Stimulated activated CD4-positive, alpha-beta T cell treated with anti-CD3 and anti-CD28 coated beads, Interleukin-12 subunit alpha, Interleukin-12 subunit beta, amount 100 ng/mL, for 24 hours (primary cell): ENCODE measurements at places on chromosomes 11 and 22.
A peak's percentile ranks its signal among the peaks of the same experiment; 100 is the strongest.

- DNase-seq: no peak
Measured at GRCh38 chr11:9367551-9367950, 16.9 kb upstream of the IPO7 start.

- DNase-seq: no peak
Measured at GRCh38 chr22:44889255-44889878, 120.4 kb downstream of the PHF21B start.

DNA sequence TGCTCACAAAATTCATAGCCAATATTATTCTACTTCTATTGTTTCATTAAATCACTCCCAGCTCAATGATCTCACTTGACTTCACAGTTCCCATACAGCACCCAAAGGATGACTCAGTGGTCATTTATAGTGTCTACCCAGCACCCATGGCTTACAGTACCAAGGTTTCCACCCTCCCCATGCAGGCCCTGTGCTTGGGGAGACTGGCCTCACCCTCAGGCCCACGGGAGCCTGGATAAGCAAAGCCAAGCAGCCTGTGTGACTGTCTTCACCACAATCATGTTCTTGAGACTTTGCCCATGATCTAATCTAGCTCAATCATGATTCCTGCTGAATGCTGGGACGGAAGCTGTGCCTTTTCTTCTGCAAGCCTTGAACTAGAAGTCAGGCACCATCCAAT is 97.6 kb downstream of the SLC36A4 start:
- no peak for DNase-seq

DNA sequence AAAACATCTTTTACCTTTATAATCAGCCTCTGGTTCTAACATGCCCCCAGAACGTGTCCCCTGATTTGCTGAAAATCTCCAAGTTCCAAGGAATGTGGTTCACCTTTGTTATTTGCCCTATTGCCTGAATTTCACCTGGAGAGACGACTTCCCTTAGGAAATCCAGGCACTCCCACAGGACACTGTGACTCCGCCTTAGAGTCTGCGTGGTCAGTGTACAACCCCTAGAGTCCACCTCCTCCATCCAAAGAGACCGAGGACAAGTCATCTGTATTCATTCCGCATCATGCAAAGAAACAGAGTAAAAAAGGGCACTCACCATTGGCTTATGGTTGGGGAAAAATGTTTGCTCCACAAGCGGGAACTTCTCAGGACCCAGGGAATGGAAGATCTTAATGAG is 63.1 kb downstream of the TIMP3 start:
- DNase-seq: no peak

DNA sequence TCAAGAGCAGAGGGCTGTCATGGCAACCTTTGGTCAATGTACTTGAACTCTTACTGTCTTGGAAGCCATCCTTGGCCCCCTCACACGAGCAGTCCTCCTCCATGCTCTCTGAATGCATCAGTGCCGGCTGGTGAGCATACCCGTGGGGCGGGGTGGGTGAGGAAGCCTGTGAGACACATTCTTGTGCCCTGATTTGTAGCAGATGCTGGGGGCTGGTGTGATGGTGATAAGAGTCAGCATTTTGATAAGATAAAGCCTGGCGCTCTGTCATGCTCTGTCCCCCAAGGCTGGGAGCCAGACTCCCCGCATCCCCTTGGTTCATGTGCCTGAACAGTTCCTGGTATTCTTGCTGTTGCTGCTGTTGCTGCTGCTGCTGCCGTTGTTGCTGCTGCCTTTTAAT is 20.5 kb upstream of the APOA1 start:
- DNase-seq: no peak

DNA sequence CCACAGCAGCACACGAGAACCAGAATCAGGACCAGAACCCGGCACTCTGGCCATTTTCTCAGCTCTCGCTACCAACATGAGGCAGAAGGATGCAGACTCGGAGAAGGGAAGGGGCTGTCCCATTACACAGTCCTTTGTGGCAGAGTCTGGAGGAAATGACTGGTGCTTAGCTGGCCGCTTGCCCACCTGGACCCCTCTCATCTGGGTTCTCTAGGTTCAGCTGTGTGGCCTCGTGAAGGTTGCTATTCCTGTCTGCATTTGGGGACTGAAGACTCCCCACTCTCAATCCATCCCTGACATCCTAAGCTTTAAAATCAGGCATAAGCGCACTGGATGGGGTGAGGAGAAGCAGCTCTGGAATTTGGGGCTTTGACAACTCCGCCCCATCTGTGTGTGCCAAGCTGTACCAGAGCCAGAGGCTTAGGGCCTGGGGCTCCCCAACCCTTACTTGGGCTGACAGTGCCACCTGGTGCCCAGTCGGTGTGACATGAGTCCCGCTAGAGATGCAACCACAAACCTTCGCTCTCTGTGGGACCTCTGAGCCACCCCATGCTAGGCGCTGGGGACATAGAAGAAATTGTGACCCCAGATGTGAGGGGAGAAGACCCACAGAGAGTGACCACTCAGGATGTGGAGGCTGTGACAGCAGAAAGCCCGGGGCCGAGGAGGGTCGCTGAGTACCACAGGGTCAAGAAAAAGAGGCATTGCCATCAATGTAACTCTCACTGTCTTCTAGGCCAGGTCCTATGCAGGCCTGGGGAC is 35.8 kb upstream of the FCHSD2 start:
- peak; percentile 68 for DNase-seq

GRCh38 chr22:28977481-28977971 is 84.1 kb downstream of the C22orf31 start:
- no peak for DNase-seq

DNA sequence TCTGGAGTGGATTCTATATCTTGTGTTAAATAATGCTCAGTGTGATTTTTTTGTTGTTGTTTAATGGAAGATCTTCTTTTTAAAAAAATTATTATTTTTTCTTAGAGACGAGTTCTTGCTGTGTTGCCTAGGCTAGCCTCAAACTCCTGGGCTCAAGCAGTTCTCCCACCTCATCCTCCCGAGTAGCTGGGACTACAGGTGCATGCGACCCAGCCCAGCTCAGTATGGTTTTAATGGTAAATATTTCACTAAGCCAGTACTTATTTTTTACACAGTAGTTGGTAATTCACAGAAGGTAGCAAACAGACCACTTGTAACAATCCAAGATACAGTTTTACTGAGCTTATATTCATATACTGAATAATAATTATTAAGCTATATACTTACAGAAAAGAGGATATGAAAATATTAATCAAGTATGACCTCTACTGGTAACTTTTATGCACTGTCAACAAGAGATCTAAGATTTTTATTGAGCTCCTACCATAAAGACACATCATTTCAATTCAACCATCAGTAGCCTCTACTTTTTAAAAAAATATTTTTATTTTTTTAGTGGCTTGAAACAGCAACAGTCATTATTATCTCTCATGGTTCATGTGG is 6.1 kb upstream of the CD59 start:
- no peak for DNase-seq

DNA sequence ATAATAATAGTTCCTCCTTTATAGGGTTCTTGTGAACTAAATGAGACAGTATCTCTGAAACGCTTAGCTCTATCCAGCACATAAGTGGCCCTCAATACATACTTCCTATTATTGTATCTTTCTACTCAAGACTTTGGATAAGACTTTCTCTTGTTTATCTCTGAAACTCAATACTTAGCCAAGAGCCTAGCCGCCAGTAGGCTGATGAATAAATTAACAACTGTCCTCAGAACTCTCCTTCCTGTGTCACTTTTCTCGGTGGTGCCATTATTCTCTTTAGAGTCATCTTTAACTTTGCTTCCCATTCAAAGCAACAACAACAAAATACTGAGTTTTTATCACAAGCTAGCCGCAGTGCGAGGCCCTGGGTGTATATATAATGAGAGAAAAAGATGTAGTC is 86.9 kb downstream of the FAM83F start:
- no peak for DNase-seq

DNA sequence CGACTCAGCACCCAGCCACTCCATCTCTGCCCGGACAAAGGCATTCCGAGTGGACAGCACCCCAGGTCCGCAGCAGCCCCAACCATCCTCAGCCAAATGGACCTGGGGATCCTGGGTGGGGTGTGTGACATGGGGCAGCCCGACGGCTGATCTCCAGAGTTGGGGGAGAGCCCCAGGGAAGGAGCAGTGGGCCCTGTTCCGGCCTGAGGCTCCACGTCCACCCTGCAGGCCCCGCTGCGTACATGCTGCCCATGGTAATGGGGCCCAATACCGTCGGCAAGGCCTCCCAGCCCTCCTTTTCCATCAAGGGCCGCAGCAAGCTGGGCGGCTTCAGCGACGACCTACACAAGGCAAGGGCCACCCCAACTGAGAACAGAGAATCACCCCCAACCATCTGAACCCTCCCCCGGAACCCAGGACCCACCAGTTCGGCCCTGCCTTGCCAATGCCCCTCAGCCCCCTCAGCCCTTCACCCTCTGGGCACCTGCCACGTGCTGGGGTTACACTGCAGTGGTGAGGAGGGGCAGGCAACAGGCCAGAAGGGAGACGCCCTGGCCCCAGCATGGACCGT is 5.4 kb downstream of the SCGB1C1 start:
- no peak for DNase-seq

- DNase-seq: no peak
Measured at GRCh38 chr11:61151545-61152252, 9.5 kb downstream of the VPS37C start.

DNA sequence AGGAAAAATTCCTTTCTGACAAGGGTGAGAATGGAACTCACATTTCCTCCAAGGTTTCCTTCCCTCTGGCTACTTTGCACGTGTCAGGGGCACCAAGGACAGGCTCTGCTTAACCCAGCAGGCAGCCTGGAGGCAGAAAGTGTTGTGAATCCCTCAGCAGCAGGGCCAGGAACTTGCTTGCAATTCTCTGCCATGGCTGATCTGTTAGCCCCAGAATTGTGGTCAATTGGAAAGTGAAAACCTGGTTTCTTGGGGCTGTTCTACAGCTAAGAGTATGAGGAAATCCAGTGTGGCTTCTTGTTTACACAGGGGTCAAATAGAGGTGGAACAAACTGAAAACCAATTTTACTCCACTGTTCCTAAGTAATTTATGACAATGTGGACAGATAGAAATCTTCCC is 38.3 kb upstream of the CEP295 start:
- no peak for DNase-seq

GRCh38 chr11:95524314-95525036 is 265.1 kb downstream of the FAM76B start:
- DNase-seq: no peak

- DNase-seq: no peak
Measured at GRCh38 chr11:65221026-65221425, 39.3 kb downstream of the CAPN1 start.

- no peak for DNase-seq
Measured at GRCh38 chr11:10641912-10642697, 51.5 kb downstream of the IRAG1 start.

GRCh38 chr22:17159504-17159951 is 451 bp upstream of the HDHD5 start:
- DNase-seq: peak; percentile 39

- no peak for DNase-seq
Measured at GRCh38 chr11:78642979-78643675, 68.5 kb upstream of the NARS2 start.

DNA sequence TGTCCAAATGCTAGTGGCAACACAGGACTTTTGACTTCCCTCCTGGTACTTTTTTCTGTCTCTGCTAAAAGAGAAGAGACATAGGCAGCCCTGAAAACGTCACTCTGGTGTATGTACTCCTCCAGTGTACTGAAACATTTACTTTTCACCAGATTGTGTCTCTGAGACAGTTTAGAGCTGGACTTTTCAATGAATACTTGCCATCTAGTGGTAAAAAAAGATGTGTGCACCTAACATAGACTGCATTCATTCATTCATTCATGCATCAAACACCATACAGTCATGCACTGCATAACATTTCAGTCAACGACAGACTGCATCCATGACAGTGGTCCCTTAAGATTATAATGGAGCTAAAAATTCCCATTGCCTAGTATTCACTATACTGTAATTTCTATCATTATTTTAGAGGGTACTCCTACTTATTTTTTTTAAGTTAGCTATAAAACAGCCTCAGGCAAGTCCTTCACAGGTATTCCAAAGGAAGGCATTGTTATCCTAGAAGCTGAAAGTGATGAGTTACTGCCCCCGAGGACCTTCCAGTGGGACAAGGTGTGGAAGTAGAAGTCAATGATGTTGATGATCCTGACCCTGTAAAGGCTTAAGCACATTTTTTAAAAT is 186.2 kb downstream of the SPON1 start:
- no peak for DNase-seq

GRCh38 chr22:49272546-49273125 is 555.0 kb downstream of the BRD1 start:
- DNase-seq: no peak

GRCh38 chr22:39471381-39472141 is 14.7 kb downstream of the MGAT3 start:
- DNase-seq: no peak

DNA sequence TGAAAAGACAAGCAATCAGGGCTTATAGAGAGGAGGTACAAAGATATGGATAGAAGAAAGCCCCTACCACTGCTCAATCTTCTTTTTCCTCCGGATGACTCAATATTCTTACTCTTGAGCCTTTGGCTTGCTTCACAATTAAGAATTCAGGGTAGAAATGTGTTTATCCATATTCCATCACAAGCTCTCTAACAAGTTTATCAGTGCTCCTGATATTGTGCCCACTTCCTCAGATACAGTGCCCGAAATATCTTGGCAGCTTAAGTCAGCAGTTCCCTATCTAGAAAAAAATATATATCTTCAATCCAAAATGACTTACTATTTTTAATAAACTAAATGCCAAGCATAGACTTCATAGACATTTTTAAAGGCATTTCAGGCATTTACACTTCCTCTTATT is 255.1 kb upstream of the FAT3 start:
- DNase-seq: no peak

DNA sequence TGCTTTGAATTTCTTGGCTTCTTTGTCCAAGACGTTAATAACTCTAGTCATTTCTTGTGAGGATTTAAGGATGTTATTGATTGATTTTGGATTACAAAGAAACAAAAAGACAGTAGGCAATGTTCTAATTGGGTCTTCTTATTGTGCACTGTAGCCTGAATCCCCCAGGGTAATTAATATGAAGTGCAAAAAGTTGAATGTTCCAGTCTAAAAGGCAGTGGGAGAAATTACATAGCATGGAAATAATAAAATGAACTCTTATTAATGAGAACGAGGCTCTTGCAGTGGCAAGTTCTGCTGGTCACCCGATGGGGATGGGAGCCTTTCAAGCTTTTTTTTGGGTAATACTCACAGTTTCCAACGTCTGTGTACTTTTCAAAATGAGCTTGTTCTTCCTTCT is 45.6 kb downstream of the UBASH3B start:
- no peak for DNase-seq

GRCh38 chr22:40535642-40536041 is 100.9 kb downstream of the MRTFA start:
- no peak for DNase-seq

GRCh38 chr22:35846804-35847203 is 129.1 kb downstream of the APOL5 start:
- no peak for DNase-seq

DNA sequence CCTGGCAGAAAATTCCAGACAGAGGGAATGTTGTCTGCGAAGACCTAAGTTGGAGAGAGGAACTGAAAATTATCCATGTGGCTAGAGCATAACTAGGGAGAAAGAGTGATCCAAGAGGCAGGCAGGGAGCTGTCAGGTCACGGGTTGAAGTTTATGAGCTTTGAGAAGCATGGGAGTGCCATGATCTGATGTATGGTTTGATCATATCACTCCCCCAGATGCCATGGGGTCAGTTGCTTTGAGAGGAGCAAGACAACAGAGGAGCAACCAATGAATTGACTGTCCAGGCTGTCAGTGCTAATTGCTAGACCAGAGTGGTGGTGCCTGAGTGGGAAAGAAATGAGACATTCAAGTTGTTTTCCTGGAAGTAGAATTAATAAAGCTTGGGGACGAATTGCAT is 54.0 kb downstream of the CYB5R2 start:
- DNase-seq: no peak

- no peak for DNase-seq
Measured at GRCh38 chr11:119446434-119446833, 23.5 kb upstream of the THY1 start.
